ENCODE measurements at places on chromosomes 3 and 15.

GRCh38 chr3:114481113-114481512, 187.3 kb downstream of the TIGIT start:
- no peak for DNase-seq

GRCh38 chr3:157248590-157249422, 88.9 kb upstream of the CCNL1 start:
- DNase-seq: peak; percentile 73

DNA sequence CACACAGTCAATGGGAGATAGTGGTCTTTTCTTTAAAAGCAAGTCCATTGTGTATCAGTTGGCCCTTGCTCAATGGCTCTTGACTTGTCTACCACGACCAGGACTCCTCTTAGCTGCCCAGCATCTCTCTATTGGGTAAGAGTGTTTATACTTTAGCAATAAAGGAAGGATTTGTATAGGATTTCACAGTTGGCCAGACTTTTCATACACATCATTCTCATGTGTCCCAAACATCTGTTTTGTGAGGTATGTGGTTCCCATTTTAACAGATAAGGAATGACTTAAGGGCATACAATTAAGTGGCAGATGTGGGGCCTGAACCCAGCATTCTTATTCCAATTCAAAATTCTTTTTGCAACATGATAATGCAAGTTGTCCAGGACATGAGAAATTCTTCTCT, 191.5 kb downstream of the CHST2 start:
- DNase-seq: no peak

- no peak for DNase-seq
These were observed 81.8 kb upstream of the SNRPA1 start for GRCh38 chr15:101376615-101377395.

- DNase-seq: peak; percentile 56
These were observed 251.5 kb downstream of the CLSTN2 start for GRCh38 chr3:140186421-140186920.

DNA sequence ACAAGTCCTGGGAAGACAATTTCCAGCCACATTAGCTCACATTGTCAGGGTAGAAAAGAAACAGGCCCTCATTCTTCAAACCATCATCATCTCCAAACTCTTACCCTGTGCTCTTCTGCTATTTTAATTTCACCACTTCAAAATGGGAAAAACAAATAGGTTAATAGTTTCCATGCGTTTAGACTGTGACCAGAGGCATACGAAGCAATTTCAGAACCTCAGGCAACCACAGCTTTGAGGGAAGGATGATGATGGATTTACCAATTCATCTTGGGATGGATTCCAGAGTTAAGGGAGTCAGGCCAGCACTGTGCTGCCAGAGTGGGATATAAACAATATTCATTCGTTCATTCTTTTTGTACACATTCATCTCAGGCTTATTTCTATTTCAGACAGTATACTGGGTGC, 307.8 kb upstream of the TPRG1 start:
- DNase-seq: peak; percentile 68

DNA sequence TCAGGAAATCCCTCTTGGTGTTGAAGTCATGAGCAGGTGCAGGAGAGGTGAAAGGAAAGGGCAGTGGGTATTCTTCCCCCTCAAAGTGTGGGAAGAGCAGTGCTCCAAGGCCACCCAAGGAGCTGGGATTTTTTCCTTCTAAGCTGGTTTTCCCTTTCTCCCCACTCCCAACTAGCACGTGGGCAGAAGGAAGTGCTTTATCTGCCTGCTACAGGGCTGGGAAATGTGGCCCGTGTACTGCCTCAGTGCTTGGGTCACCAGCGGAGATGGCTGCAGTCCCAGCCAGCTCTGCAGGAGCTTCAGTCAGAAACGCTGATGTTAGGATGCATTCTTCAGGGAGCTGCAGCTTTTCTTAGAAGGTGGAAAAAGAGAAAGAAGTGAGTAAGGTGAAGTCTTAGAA, 99.2 kb downstream of the CACNA1D start:
- no peak for DNase-seq

DNA sequence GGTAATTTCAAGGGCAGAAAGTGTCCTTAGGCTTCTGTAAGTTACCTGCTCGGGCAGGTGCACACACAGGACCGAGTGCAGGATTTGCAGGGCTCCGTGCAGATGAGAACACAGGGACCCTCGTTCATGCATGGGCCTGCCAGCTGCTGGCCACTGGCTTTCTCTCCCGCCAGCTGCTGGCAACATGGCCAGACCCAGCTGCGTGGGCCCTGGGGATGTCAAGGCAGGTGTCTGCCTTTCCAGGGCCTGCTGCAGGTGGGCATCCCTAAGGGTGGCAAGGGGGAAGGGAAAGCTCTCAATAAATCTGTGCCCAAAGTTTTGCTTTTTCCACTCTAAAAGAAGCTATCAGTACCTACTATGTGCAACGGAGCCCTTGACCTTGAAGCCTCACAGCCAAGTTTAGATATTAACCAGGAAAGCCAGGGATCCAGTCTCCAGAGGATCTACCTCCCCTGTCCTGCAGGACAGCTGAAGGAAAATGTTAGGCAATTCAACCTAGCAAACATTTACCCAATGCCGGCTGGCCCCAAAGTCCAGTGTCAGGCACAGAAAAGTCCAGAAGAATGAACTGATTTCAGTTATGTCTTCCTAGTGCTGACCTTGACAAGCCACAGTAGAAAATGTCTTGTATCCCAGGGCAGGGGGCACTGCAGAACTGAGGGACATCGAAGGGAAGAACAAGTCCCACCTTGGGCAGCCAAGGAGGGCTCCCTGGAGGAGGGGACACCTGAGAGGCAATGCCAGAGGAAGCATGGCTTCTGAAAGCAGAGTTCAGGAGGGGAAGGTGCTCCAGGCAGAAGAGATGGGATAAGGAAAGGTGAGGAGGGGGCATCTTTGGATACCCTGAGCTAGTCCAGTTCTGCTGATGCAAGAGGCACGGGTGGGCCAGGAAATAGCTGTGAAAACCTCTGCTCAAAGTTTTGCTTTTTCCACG, 26.4 kb downstream of the NUP210 start:
- no peak for DNase-seq

DNA sequence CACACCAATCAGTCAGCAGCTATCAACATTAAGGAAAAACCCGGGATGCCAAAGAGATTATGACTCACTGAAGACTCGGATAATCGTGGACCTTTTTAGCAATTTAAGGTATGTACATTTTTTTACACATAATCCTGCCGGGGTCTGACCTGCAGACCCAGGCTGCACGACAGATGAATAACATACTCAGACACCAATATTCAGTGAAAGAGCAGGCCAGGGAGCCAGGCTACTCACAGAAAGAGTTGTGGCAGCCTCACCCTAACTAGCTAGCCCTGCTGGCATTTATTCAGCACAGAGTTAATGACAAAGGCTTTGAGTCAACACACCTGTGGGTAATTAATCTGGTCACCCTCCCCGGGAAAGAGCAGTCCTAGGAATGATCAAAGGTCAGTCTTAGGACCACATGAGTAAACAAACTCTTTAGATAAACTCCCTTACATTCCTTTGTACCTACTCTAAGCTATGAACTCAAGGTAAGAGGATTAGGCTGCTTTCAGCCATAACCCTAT, 727.5 kb downstream of the TBL1XR1 start:
- no peak for DNase-seq

- no peak for DNase-seq
These were observed 38.1 kb upstream of the NMNAT3 start for GRCh38 chr3:139715743-139716360.

DNA sequence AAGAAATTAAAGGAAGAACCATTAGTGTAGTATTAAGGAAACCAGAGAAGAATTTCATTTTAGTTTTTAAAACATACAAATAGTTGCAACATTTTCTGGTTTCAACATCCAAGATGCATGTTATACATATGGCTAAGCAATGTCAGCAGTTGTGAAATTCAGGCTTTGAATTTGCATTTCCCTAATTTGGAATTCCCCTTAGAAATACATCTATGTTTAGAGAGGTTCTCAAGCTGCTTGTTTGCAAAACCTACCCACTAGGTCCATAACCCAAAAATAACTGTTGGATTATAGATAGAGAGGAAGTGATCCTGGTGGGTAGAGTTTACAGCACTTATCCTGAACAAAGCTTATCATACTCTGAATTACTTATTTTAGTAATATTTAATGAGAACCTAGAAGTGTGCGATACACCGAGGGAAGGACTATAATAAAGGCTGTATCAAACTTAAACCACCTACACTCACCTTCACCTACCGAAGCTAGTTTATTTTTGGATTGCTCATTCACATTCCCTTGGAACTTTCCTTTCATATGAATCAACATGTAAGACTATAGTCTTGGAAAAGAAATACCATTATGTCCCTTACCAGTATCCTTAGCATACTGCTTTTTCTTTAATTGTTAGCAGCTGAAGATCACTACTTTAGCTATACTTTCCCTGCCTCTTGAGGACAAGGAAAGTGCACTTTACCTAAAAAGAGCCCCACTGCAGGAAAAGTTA, 60.6 kb downstream of the CHAC1 start:
- no peak for DNase-seq

DNA sequence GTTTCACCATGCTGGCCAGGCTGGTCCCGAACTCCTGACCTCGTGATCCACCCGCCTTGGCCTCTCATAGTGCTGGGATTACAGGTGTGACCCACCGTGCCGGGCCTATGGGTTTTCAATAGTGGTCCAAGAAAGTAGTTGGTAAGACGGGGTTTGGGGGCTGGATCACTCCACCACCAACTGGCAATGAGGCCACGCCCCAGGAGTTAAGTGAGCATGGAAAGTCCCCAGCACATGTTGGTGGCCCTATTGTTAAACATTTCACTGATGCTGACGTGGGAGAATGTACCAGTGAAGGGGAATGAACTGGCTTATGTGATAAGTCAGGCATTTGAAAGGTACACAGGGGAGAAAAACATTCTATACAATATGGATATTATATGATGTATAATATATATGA, 80.4 kb downstream of the CHRD start:
- no peak for DNase-seq

- DNase-seq: no peak
These were observed 106.8 kb upstream of the IGF1R start for GRCh38 chr15:98541519-98541918.

GRCh38 chr3:63863150-63864007, at the start of the genes ATXN7 and THOC7:
TSS of gene ATXN7 (plus strand) at chr3:63863867. CDS start at chr3:63912599, 48,732 bp downstream.
TSS of gene THOC7 (minus strand) at chr3:63863805. CDS start at chr3:63863790, 15 bp downstream.
- no peak for DNase-seq

DNA sequence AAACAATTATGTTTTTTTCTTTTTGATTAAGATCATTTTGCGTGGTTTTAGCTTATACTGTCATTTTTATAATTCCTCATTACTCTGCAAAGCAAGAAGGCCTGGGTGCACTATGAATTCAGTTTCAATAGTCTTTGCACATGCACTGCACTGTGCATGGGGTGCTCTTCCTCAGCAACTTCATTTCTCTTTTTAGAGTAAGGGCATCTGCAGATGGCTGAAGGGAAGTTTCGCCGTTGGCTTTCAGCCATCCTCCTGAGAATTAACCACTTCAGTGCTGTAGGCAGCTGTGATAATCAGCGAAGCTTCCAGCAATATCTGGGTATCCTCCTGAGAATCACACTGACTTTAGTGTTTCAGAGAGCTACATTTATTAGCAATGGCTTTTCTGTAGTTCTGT, 284.8 kb downstream of the GBE1 start:
- DNase-seq: no peak

- no peak for DNase-seq
These were observed 62.5 kb downstream of the LYZL4 start for GRCh38 chr3:42347928-42348327.

DNA sequence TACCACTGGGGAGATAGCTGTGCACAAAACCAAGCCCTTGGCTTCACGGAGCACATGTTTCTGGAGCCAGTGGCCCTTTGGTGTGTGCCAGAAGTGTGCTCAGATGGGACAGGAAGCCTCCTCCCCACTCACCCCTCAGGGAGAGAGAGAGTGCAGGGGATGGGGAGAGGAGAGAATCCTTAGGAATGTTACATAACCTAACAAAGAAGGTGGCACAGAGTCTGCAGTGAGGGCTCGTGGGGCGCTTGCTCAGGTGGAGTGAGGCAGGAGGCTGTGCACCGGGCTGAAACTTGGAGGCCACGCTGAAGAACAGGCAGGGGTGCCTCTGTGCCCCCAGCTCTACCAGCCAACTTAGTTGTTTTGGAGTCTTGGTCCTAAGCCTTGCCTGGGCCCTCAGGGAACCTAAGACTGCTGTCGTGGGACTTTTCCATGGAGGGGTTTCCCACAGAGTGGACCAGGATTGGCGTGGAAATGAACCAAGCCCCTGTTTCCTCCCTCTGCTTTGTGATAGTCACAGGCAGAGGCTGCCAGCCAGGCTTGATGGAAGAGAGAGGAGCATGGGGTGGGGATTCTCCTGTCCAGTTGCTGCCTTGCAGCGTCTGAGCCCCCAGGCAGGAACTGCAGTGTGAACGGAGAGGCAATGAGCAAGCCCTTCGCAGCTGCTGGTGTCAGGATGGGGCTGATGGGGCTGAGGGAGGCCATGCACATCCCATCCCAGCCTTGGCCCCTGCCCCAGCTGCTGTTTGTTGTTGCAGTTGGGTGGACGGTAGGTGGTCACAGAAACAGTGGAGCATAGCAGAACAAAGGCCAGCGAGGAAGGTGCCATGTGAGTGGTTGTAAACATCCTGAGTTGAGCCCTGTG, 32.7 kb downstream of the PDIA5 start:
- DNase-seq: no peak

DNA sequence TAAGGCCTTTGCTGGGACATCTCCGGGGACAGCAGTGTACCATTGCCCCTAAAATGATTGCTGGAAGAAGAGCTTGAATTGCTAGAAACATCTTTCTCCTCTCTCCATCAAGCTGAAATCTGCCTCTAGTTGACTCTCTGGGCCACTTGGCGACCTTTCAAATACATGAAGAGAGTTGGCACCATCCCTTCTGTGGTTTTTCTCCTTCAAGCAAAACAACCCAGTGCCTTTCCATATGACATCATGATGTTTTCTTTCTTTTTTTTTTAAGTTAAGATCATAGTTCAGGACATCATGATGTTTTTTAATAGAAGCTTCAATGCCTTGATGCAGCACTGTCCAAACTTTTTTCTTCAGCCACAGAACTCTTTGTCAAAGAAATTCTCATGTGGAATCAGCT, 144.0 kb upstream of the PTPRG start:
- DNase-seq: no peak

GRCh38 chr3:120338517-120338916, 10.6 kb downstream of the LRRC58 start:
- DNase-seq: no peak

GRCh38 chr3:95586754-95587153, 1227.6 kb upstream of the EPHA6 start:
- DNase-seq: no peak

- DNase-seq: no peak
These were observed 361.4 kb upstream of the ICE2 start for GRCh38 chr15:60840306-60840702.

DNA sequence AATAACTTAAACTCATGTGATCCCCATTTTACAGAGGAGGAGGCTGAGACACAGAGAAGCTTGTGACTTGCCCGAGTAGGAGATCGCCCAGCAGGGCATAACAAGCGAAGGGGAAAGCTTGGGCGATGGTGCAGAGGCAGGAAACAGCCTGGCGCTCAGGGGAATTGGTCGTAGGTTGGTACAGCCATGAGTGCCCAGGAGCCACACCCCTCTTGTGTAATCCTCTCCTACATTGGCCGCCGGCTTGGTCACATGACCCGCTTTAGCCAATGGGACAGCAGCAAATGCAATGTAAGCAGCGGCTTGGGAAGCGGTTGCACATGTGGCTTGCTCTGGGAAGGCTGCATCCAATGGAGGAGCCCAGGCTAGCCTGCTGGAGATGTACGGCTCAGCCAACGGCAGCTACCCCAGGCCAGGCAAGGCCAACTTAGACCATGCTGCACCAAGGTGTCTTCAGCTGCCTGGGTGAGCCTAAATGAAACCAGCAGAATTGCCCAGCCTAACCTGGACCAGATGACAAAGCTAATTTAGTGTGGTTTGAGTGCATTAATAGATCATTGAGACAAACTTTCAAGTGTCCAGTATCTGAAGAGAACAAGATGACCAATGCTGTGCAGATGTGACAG, 50.3 kb upstream of the SLC6A6 start:
- no peak for DNase-seq
